ENCODE measurements at places on chromosomes 3 and 15. TPM values are rescaled to one million over a fixed set of nuclear protein-coding genes. Genes with fewer than 3 reads are reported as not detected.

Gene MUC4
- total RNA-seq = not detected

Gene SUCLG2
- 37.8 TPM for total RNA-seq

Gene RPL14
- total RNA-seq = 664 TPM

Gene ACSBG1
- 0.21 TPM for total RNA-seq

Gene NSUN3
- total RNA-seq = 7.3 TPM

Gene IVD
- total RNA-seq = 13.6 TPM

Gene IQCF5
- total RNA-seq = not detected

Gene ACTRT3
- 2.8 TPM for total RNA-seq

Gene PIF1
- 16.2 TPM for total RNA-seq

Gene TMOD3
- 39.3 TPM for total RNA-seq

Gene ANKUB1
- total RNA-seq = not detected

Gene ACAN
- 0.26 TPM for total RNA-seq

Gene SPINK8
- total RNA-seq = not detected

Gene HRG
- total RNA-seq = not detected

Gene OR5K2
- total RNA-seq = not detected

Gene PLA2G4F
- total RNA-seq = not detected

Gene IFRD2
- 96.7 TPM for total RNA-seq

Gene CPEB1
- 4.0 TPM for total RNA-seq

Gene PTPRG
- 2.3 TPM for total RNA-seq

Gene ECE2
- not detected for total RNA-seq

Gene CYB561D2
- 22.0 TPM for total RNA-seq

Gene MYLK
- 15.6 TPM for total RNA-seq

Gene OXTR
- 10.9 TPM for total RNA-seq

Gene SLC51B
- total RNA-seq = 10.3 TPM

Gene SCAANT1
- not detected for total RNA-seq

Gene GPR62
- total RNA-seq = not detected

Gene DAG1
- total RNA-seq = 53.4 TPM

Gene EBLN2
- 0.53 TPM for total RNA-seq

Gene SAMD7
- not detected for total RNA-seq

Gene SCAMP5
- 14.0 TPM for total RNA-seq

Gene FBXO40
- total RNA-seq = not detected

Gene EPB42
- total RNA-seq = not detected

Gene LRTM1
- total RNA-seq = not detected

Gene CTDSPL
- total RNA-seq = 11.2 TPM

Gene SLC9C1
- total RNA-seq = not detected

Gene SRGAP3
- total RNA-seq = 0.89 TPM

Gene AHSG
- total RNA-seq = 0.11 TPM

Gene RABL3
- total RNA-seq = 18.2 TPM

Gene PLCH1
- 1.1 TPM for total RNA-seq

Gene XIRP1
- total RNA-seq = 0.07 TPM

Gene TICRR
- total RNA-seq = 14.0 TPM

Gene ACTC1
- total RNA-seq = 0.22 TPM

Gene WNT5A
- 0.73 TPM for total RNA-seq

All from A549 treated with CpdA at 1 μM for 4 hours (cell line).